ENCODE measurements at places on chromosomes 12 and 14. TPM values are rescaled to one million over a fixed set of nuclear protein-coding genes. Genes with fewer than 3 reads are reported as not detected.

Gene PSMB5
- total RNA-seq, result 154 TPM

Gene SMCO2
- total RNA-seq, result not detected

GRCh38 chr12:28622406-28622805, 432.1 kb downstream of the CCDC91 start:
- DNase-seq, result no peak
- no peaks in the 10 kb centered on the region for H3K36me3 ChIP-seq
- no peak overlapping the region for H3K4me3 ChIP-seq
- no peak overlapping the region for H3K27ac ChIP-seq
- no peaks in the 10 kb centered on the region for H3K27me3 ChIP-seq
- H3K4me1 ChIP-seq, result no peaks in the 10 kb centered on the region

Gene TMEM179
- 12.1 TPM for total RNA-seq

DNA sequence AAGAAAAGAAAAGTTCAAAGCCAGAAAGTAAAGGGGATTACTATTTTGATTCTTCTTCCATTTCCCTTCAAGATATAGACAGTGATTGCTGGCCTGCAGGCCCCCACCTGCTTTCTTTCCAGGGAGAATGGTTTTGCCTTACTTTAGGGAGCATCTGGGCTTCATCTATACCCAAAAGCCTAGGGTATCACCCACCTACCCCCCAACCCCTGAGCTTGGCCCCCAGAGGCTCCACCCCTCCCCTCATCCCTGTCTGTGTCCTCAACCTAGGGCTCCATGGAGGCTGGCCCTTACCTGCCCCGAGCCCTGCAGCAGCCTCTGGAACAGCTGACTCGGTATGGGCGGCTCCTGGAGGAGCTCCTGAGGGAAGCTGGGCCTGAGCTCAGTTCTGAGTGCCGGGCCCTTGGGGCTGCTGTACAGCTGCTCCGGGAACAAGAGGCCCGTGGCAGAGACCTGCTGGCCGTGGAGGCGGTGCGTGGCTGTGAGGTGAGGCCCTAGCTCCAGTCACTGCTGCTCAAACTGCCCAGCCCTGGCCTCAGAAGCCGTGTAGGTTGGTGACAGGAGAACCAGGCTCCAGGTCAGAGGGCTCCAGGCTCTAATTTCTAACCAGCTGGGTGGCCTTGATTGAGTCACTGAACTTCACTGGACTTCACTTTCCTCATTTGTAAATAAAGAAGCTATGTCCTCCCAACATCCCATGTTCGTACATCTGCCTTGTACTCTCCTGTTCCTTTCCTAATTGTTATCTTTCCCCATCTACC, 13.6 kb downstream of the ARHGEF40 start:
- peaks cover 4% of the 10 kb centered on the region for H3K4me1 ChIP-seq
- no peak overlapping the region for H3K4me3 ChIP-seq
- H3K27me3 ChIP-seq, result no peaks in the 10 kb centered on the region
- DNase-seq, result no peak
- H3K36me3 ChIP-seq, result peaks cover 2% of the 10 kb centered on the region
- no peak overlapping the region for H3K27ac ChIP-seq

DNA sequence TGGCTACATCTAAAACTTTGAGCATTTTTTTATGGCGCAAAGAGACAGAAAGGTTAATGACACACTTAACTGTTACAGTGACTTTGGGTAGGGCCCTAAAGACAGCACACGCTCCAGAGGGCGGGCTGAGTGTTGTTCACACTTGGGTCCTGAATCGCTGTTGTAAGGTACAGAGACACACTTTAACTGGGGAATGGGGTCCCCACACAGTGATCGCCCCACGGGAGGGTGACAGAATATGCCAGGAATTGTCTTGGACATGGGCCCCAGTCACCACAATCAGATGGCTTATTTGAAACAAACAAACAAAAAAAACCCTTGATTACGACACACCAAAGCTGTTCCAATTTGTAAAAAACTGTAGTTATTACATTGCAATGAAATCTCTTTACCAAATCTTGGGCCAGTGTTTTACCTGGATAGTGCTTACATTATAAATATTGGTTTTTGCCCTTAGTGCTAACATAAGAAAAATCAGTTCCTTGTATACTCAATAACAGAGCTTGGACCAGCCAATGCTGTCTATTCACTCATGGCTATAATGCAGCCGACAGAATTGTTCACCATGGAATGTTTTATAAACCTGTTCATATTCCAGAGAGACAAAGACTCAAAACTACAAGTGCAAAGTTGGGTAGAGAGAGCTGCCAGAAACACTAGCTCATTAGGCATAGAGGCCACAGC, 28.3 kb downstream of the KCTD10 start:
- no peaks in the 10 kb centered on the region for H3K27me3 ChIP-seq
- H3K27ac ChIP-seq, result no peak overlapping the region
- DNase-seq, result no peak
- H3K36me3 ChIP-seq, result no peaks in the 10 kb centered on the region
- no peak overlapping the region for H3K4me3 ChIP-seq

Gene KRT74
- total RNA-seq, result not detected

Gene CNTN1
- 0.17 TPM for total RNA-seq

Gene VWF
- total RNA-seq, result 8.0 TPM

GRCh38 chr14:30417121-30417520, 141.8 kb upstream of the G2E3 start:
- H3K36me3 ChIP-seq, result no peaks in the 10 kb centered on the region
- H3K27me3 ChIP-seq, result no peaks in the 10 kb centered on the region
- no peak overlapping the region for H3K27ac ChIP-seq
- no peaks in the 10 kb centered on the region for H3K4me1 ChIP-seq
- no peak for DNase-seq
- no peak overlapping the region for H3K4me3 ChIP-seq

DNA sequence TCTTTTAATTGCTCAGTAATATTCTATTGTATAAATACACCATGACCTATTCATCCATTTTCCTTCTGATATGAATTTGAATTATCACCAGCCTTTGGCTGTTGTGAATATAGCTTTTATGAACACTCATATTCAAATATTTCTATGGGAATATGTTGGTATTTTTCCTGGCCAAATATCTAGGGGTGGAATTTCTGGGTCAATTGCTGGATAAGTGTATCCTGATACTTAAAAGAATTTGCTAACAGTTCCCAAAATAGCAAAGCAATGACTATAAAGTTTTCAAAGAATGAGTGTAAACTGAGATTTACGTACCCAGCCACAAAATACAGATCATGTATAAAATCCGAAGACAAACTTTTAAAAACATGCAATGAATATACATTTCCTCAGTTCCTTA, 148.7 kb upstream of the CLEC14A start:
- no peak overlapping the region for H3K4me3 ChIP-seq
- no peaks in the 10 kb centered on the region for H3K27me3 ChIP-seq
- H3K4me1 ChIP-seq, result peaks cover 8% of the 10 kb centered on the region
- H3K27ac ChIP-seq, result no peak overlapping the region
- H3K36me3 ChIP-seq, result no peaks in the 10 kb centered on the region

DNA sequence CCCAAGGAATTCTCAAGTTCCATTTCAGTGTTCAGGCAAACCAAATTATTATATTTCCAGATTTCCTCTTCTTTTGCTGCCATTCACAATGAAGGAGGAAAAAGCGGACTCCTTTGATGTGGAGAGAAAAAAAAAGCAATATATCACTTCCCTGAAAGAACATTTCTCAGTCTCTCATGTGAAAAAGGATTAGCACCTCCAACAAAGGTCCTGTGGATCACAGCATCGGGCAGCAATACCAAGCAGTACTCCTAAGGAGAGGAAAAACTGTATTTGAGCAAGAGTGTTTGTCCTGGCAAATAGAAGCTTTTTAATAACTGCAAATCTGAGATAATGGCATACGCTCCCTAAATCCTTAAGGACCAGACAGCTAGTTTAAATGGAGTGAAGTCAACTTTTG, 93.9 kb upstream of the RFX4 start:
- no peak overlapping the region for H3K4me3 ChIP-seq
- H3K27me3 ChIP-seq, result no peaks in the 10 kb centered on the region
- no peak overlapping the region for H3K27ac ChIP-seq
- peak; percentile 41 for DNase-seq
- peaks cover 58% of the 10 kb centered on the region for H3K4me1 ChIP-seq

Gene CISTR
- not detected for total RNA-seq

DNA sequence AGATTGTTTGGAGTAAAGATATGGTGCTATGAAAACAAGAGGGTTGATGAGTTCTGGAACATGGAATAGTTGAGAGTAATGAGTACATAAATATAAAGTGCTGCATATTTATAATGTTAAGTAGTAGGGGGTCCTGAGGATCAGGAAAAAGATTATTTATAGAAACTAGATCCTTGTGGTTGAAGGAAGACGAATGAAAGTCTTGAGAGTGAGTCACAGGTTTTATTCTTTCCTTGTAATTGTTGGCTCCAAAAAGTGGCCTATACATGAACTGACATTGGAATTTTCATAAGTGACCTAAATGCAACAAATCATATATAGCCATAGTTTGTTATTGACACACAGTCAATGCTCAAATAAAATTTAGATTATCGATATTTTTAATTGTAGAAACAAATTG, 440.4 kb upstream of the PRICKLE1 start:
- no peaks in the 10 kb centered on the region for H3K4me1 ChIP-seq
- DNase-seq, result no peak
- H3K4me3 ChIP-seq, result no peak overlapping the region
- H3K27ac ChIP-seq, result no peak overlapping the region
- no peaks in the 10 kb centered on the region for H3K36me3 ChIP-seq

DNA sequence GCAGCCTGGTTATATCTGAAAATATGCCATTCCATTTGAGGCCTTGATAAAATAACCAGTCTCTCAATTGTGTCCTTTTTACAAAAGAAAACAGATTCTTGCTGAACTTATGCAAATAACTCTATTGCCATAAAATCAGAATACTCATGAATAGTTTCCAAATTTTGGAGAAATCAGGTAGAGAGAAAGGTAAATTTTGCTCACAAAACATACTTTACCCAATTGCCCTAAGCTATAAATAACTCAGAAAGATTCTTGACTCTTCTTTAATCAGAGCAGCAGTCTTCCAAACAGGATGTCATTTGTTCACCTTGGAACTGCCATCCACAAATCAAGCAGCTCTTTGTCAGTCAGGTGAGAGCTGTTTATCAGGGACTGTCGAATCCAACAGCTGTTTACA, 12.6 kb downstream of the ZNF26 start:
- DNase-seq, result no peak
- no peaks in the 10 kb centered on the region for H3K4me1 ChIP-seq
- no peaks in the 10 kb centered on the region for H3K27me3 ChIP-seq
- H3K36me3 ChIP-seq, result peaks cover 8% of the 10 kb centered on the region
- no peak overlapping the region for H3K4me3 ChIP-seq
- H3K27ac ChIP-seq, result no peak overlapping the region

DNA sequence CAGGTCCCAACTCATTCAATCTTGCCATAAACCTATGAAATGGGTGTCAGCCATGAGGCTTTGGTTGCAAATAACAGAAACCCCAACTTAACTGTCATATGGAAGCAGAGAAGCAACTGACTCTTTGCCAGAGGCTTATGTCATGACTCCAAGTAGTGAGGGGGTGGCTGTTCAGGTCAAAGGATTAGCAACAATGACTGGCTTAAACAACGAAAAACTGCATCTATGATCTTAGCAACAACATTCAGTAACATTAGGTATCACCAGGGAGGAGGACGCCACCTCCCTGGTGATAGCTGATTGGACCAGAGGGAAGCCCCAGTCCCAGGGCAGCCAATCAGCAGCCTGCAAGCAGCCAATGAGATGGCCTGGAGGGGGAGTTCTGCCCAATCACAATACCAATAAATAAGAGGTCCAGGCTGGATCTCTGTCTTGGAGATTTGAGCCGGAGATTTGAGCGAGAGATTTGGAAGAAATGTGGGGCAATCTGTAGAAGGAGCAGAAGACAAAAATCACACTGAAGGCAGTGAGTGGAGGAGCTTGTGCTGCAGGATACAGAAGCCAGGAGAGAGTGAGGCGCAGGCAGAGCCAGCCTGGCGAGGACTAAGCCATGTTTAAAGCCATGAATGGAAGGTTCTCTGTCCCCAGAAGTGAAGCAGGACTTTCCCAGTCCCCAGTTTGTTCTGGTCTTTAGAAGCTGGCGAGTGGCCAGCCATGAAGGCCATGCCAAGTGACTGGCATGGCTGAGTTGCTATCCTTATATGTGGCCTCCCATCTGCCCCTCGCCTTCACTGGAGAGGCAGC, 93.3 kb downstream of the CALM1 start:
- H3K4me1 ChIP-seq, result peaks cover 8% of the 10 kb centered on the region
- H3K27ac ChIP-seq, result no peak overlapping the region
- H3K4me3 ChIP-seq, result no peak overlapping the region
- no peaks in the 10 kb centered on the region for H3K36me3 ChIP-seq
- H3K27me3 ChIP-seq, result no peaks in the 10 kb centered on the region

DNA sequence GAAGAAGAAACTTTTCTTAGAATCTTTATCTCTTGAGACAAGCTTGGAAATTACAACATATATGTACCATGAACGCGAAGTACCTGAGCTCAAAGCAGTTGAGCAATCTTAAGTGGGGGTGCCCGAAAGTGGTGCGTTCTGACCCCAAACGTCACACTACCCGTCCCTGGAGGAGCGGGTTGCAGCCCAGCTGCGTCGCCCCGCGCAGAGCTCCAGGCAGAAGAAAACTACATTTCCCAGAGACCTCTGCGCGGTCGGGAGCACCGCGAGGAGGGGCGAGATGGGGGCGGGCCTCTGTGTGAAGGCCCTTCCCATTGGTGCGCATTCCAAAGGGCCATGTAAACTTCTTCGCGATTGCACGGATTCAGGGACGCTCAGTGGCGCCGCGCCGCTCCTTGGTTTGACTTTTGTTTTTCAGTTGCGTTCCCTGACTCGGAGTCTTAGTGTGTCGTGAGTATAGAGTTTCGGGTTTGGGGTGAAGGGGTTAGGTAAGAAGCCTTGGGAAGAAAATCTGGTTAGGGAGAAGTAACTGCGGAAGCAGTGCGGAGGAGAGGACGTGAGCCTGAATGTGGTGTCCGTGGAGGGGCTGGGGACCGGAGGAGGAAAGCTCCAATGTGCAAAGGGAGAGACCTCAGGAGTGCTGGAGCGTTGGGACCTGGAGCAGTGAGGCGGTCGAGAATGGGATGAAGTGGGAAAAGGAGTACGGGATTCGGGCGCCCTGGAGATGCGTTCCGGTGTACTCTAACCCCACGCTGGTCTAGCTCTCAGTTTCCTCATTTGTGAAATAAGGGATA, at the start of gene CCDC77:
TSS of gene CCDC77 (plus strand) at position 410 of the 794 bp plus-strand sequence. CDS start 7,740 bp downstream, outside the sequence.
- H3K27me3 ChIP-seq, result peaks cover 2% of the 10 kb centered on the region
- peak within 1 kb of the TSS; percentile 90 for H3K4me3 ChIP-seq
- H3K4me1 ChIP-seq, result peaks cover 9% of the 10 kb centered on the region
- no peaks in the 10 kb centered on the region for H3K36me3 ChIP-seq

Gene PAN2
- 116 TPM for total RNA-seq

Gene RNASE3
- total RNA-seq, result not detected

Gene TMEM229B
- 0.12 TPM for total RNA-seq

GRCh38 chr14:39442293-39442692, 10.1 kb upstream of the FBXO33 start:
- H3K36me3 ChIP-seq, result no peaks in the 10 kb centered on the region
- H3K4me3 ChIP-seq, result no peak overlapping the region
- no peaks in the 10 kb centered on the region for H3K27me3 ChIP-seq
- no peak for DNase-seq
- H3K4me1 ChIP-seq, result no peaks in the 10 kb centered on the region
- H3K27ac ChIP-seq, result no peak overlapping the region

Gene RAPGEF3
- 1.2 TPM for total RNA-seq

GRCh38 chr14:99938376-99938775, 126.8 kb upstream of the EVL start:
- no peak overlapping the region for H3K4me3 ChIP-seq
- H3K27me3 ChIP-seq, result no peaks in the 10 kb centered on the region
- no peaks in the 10 kb centered on the region for H3K4me1 ChIP-seq
- DNase-seq, result no peak
- H3K36me3 ChIP-seq, result peaks cover 11% of the 10 kb centered on the region
- H3K27ac ChIP-seq, result no peak overlapping the region

Data from neural progenitor cell (in vitro differentiated cells).